ENCODE measurements at places on chromosomes 6 and 20. TPM values are rescaled to one million over a fixed set of nuclear protein-coding genes. Genes with fewer than 3 reads are reported as not detected.

Gene SIM1
- total RNA-seq = 0.51 TPM

Gene SPINT3
- total RNA-seq = not detected

Gene TEAD3
- total RNA-seq = 7.3 TPM

Gene ADGRF5
- total RNA-seq = 0.11 TPM

Gene POM121L2
- not detected for total RNA-seq

GRCh38 chr6:44216677-44217331 is at the start of gene MYMX:
TSS of gene MYMX (plus strand) at chr6:44216926. CDS start at chr6:44217472, 546 bp downstream.
- no peak for DNase-seq

GRCh38 chr6:31083742-31084354 is 28.5 kb downstream of the C6orf15 start:
- DNase-seq = peak; percentile 85

GRCh38 chr6:52362443-52363227 is 684 bp downstream of the PAQR8 start:
- DNase-seq = peak; percentile 57

DNA sequence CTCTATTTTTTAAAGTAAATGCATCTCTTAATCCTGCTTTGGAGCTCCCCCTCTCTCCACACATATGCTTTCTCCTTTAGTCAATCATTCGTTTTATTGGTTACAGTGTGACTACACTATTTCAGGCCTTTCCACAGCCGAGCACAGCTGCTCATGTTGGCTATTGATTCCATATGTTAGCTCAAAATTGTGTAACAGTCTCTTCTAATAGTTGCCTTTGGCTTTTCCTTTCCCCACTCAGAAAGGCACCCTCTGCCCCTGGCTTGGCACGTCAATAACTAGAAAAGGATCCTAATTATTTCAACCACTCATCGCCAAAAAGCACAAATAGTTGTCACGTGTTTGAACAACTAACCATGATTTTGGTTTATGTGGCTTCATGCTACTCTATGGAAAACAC is 410.3 kb upstream of the SLC35B3 start:
- DNase-seq = no peak

DNA sequence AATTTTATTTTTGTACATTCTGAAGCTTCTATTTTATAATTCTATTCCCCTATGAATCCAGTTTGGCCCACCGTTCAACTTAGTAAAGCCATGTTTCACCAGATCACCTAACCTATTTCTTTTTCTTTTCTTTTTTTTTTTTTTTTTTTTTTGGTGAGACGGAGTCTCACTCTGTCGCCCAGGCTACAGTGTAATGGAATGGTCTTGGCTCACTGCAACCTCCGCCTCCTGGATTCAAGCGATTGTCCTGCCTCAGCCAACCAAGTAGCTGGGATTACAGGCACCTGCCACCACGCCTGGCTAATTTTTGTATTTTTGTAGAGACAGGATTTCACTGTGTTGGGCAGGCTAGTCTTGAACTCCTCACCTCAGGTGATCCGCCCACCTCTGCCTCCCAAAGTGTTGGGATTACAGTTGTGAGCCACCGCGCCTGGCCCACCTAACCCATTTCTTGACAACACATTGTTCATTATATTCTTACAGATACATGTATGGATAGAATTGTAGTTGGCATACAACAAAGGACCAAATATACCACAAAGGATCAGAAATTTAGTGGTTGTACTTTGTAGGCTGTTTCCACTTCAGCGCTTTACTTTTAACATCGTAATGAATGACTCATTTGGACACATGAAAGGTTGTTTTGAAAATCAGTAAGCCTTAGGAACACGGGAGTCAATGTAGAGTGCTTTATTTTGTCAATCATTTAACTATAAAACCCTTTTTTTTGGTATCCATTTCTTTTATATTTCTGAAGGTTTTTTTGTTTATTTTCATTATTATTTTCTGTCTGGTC is 63.2 kb downstream of the GJA1 start:
- DNase-seq = no peak

GRCh38 chr6:159761129-159761872 is 544 bp upstream of the ACAT2 start:
- DNase-seq = peak; percentile 51

DNA sequence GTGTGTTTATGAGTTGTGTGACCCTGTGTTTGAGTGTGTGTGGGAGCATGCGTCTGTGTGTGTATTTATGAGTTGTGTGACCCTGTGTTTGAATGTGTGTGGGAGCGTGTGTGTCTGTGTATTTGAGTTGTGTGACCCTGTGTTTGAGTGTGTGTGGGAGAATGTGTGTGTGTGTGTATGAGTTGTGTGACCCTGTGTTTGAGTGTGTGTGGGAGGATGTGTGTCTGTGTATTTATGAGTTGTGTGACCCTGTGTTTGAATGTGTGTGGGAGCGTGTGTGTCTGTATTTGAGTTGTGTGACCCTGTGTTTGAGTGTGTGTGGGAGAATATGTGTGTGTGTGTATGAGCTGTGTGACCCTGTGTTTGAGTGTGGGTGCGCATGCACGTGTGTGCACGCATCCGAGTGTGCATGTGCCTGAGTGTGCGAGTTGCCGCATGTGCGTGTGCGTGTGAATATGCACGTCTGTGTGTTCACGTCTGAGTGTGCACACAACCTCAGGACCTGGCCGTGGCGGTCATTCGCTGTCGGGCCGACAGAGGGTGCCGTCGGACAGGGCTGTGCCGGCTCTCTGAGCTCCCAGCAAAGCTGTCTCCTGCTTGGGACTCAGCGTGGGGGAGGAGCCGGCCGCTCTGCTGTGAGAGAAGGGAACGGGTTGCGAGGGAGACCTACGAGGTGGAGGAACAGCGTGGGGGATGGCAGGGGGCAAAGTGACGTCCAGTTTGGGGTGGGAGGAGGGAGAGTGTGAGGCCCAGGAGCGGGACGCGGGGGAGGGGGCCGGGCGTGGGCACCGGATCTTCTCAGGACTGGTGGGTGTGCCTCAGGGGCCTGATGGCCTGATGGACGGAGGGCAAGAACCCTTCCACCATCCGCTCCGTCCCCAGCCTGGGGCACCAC is 19.7 kb downstream of the SLC17A9 start:
- DNase-seq = peak; percentile 85

DNA sequence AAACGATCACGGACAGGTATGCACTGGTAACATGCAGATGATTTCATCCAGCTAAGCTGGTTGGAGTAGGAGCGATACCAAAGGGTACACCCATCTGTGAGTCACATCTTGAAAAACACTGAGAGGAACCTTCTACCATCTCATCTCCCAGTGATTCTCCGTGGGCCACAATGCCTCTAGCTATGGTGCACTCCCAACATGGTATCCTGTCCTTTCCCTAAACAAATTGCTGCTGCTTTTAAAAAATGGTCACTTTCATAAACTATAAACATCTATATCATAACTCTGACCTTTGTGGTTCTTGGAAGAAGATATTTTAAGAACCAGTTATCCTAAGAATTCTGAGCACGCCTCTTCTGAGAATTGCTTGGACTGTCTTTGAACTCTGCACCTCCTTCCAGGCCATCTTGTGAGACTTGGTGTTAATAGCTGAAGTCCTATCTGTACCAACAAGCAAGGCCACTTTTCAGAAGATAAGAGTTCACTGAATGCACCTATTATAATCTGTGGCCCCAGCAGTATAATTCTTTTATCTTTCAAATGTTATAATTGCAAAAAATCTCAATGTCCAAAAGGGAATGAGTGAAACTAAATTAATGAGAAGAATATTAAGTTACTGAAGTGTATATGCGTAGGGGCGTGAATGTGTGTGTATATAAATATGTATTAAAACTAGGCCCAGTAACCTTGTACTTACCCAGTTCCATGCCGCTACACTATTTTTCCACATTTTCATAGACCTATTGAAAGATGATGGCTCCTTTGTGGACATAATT is 70.5 kb upstream of the TPD52L1 start:
- no peak for DNase-seq

DNA sequence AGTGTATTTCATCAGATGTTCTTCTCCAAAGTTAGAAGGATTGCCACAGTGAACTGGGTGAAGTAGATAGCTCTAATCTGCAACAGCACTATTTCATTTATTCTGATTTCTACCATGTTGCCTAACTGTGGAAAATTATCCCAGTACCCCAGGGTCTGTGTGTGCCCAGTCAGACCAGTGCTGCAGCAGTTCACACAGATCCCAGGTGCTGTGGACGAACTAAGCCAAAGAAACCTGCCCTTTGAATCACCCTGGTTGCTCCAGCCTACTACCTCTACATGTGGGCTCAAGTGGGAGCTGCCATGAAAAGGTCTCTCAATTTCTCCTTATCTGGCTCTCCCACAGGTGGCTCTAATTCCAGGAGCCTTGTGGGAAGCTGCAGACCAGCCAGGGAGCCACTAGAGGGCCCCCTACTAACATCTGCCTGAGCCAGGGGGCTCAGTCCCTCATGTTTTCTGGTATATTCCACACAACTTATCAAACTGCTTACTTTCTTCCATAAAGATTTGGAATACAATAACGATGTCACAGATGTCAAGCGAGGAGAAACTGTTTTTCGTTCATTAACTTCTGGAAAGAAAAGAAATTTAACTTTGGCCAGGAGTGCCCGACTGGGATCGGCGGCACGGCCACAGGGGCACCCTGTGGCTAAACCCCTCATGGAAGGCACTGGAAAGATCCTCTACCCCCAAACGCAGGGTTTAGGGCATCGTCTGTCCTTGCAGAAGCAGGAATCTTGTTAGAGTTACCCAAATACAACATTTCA is 31.6 kb upstream of the LY86 start:
- DNase-seq = peak; percentile 57

GRCh38 chr6:72111611-72112010 is 225.3 kb downstream of the RIMS1 start:
- no peak for DNase-seq

DNA sequence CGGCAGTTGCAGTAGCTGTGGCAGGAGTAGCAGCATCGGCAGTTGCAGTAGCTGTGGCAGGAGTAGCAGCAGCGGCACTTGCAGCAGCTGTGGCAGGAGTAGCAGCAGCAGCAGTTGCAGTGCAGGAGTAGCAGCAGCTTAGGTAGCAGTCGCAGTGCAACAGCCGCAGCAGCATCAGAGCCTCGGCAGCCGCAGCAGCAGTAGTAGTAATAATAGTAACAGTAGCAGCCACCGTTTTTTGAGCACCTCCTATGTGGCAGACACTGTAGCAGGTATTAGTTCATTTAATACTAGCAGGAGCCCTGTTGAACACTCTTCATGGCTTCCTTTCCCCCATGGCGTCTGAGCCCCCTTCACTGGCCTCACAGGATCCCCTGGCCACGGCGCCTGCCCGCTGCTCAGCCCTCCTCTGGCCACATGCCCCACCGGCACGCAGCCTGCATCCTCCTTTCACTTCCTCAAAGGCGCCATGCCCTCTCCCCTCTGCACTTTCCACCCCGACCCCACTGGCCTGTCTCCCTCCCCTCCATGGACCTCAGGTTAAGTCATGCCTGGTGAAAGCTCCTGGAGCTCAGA is 19.1 kb upstream of the IRF4 start:
- DNase-seq = no peak

DNA sequence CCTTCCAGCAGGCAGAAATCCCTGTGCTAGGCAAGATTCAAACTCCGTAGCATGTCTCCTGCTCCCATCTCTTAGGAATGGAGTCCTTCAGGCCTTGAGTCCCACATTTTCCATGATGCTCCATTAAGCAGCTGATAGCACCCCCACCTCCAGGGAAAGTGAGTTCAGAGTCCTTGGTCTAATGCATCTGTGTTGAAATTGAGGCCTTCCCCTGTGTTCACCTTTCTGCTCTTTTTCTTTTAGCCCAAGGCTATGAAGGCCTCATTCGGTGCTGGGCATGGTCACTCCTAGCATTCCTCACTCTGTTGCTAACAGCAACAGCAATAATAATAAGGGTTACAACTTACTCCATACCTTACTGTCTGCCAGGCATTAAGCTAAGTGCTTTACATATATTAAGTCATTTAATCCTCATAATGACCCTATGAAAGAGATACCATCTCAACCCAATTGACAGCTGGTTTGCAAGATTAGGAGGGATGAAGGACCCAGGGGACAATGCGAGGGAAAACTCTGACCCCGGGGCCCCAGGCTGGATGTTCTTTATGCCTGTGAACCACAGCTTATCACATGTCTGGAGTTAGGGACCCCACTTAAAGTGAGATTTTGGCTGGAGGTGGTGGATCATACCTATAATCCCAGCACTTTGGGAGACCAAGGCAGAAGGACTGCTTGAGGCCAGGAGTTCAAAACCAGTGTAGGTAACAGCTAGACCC is 17.5 kb upstream of the PANK2 start:
- DNase-seq = no peak

GRCh38 chr20:64090165-64090564 is 6.0 kb upstream of the LKAAEAR1 start:
- no peak for DNase-seq

- no peak for DNase-seq
Measured at GRCh38 chr6:37738216-37738615, 40.5 kb upstream of the MDGA1 start.

GRCh38 chr6:157859775-157860504 is 36.9 kb downstream of the SNX9 start:
- no peak for DNase-seq

DNA sequence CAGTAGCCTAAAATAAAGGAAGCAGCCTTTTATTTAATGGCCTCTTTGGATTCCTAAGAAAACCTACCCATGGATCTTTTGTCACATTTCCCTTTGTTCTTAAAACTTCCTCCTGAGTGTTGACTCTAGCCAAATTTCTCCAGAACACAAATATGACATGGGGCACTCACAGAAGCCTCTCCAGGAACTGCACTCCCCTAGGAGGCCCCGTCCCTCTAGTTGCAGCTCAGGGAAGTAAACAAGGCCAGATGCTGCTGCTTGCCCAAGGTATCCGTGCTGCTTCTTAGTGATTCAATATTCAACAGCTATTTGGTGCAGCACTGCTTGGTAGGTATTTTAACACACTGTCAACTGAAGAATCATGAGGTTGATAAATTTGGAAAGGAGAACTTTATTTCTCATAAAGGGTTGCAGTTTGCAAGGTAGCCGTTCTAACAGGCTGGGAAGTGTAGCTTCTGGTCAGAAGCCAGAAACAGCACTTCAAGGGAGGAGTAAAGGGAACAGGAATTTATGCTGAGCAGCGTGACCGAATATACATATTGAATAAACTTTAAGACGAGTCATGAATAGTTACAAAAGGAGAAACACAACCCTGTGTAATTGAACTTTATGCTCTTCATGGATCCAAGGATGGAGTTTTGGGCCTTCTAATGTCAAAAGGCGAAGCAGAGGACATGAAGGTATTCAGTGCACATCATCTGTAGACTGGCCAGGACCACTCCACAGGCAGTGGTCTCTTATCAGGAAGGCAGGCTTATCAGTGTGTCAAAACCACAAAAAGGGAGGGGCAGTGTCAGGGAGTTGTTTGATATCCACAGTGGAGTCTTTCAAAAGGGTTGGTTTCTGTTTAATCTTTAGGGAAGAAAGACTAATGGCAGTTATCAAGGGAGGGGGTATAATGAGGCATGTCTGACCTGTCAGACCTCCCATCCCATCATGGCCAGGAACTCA is 63.3 kb downstream of the CD24 start:
- no peak for DNase-seq

GRCh38 chr20:42530191-42530590 is 659.5 kb downstream of the PTPRT start:
- no peak for DNase-seq

- no peak for DNase-seq
Measured at GRCh38 chr6:168149015-168149414, 70.0 kb upstream of the FRMD1 start.

- DNase-seq = peak; percentile 88
Measured at GRCh38 chr6:26553635-26554446, 15.7 kb downstream of the HMGN4 start.

- peak; percentile 96 for DNase-seq
Measured at GRCh38 chr6:106519460-106520394, 109.6 kb downstream of the RTN4IP1 start.

GRCh38 chr6:130372786-130373185 is 7.0 kb downstream of the TMEM200A start:
- no peak for DNase-seq

GRCh38 chr6:130848945-130849344 is 21.7 kb downstream of the SMLR1 start:
- peak; percentile 23 for DNase-seq

- no peak for DNase-seq
Measured at GRCh38 chr6:88302769-88303225, 136.7 kb upstream of the CNR1 start.
